ENCODE measurements at places on chromosomes 2 and 18.
A peak's percentile ranks its signal among the peaks of the same experiment; 100 is the strongest.

DNA sequence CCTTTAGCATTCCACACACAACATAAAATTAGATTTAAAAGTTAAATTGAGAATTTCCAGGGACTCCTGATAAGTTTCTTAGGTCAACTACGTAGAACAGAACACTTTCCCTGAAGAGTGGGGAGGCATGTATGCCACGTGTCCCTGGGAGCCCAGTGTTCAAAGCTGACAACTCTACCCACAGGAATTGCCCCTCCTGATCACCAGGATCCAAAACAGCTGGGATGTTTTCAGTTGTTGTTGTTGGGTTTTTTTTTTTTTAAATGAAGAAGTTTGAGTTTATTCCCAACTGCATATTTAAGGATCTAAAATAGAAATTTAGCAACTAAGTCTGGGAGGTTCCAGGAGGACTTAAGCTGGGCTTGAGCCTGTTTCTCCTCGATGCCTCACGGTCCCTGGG is 100.5 kb downstream of the TPGS2 start:
- DNase-seq: no peak

GRCh38 chr18:78992041-78993011 is 12.7 kb downstream of the SALL3 start:
- DNase-seq: no peak

DNA sequence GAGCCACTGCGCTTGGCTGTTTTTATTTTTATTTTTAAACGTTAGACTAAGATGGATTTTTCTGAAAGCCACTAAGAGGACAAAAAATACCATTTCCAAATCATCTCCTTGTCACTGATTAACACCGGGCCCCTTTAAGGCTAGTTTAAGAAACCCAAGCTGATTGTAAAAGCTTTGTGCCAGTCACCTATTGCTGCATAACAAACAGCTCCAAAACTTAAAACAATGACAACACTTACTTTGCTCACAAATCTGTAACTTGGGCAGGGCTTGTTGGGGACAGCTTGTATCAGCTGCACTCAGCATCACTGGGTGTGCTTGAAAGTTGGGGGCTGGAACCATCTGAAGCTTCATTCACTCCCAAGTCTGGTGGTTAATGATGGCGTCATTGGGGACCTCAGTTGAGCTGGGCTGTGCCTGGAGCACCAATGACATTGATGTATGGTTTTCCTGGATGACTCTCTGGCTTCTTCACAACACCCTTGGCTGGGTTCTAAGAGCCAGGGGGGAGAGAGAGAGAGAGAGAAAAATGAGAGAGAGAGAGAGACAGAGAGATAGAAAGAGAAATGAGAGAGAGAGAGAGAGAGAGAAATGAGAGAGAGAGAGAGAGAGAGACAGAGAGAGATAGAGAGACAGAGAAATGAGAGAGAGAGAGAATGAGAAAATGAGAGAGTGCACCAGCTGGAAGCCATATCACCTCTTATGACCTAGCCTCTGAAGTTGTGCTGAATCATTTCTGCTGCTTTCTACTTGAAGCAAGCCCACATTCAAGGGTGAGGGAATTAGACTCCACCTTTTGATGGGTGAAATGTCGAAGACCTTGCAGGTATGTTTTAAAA is 26.0 kb upstream of the ATG16L1 start:
- DNase-seq: no peak

DNA sequence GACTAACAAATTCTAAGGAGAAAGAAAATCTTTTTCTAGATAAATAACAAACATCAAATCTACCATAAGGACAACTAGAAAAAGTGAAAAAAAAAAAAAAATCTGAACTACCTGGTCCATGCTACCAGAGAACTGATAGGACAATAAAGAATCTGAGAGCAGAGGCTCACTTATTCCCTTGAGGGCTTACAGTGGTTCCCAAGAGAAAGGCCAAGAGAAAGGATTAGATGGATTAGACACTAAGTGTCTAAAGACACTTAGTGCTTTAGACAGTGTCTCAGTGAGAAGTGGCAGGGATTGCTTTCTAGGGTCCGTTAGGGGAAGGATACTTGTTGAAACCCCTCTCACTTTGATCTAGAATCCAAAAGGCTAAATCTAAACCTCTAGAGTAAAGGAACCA is 78.2 kb downstream of the COA5 start:
- DNase-seq: no peak

DNA sequence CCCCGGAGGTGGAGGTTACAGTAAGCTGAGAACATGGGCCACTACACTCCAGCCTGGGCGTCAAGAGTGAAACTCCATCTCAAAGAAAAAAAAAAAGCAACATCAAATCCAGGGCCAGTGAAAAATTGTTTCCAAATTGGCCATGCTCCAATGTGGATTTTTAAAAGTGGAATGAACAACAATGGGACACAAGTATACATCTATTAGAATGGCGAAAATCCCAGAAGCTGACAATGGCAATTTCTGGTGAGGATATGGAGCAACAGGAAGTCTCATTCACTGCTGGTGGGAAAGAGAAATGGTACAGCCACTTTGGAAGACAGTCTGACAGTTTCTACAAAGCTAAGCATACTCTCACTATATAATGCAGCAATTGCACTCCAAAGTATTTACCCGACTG is 161.4 kb downstream of the UXS1 start:
- DNase-seq: no peak

- DNase-seq: no peak
These were observed 82.4 kb downstream of the BCL2 start for GRCh38 chr18:63236921-63237846.

DNA sequence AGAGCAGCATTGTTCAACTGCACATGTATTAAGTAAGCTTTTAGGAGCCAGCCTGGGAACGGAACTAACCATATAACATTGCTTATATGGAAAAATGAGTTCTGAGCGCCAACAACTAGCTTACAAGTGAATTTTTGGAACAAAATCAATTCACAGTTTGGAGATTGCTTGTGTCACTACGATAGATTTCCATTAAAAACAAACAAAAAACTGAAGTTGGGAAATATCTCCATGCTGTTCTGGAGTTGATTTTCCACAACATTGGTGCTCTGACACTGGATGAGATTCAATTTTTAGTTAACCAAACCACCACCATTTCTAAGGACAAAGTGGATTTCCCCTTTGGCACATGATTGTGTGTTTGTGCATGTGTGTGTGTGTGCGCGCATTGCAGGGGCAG is 56.9 kb upstream of the ZNF397 start:
- no peak for DNase-seq

- DNase-seq: peak; percentile 41
These were observed 5.2 kb downstream of the ZFP36L2 start for GRCh38 chr2:43221124-43221762.

- no peak for DNase-seq
These were observed 1245.1 kb upstream of the LRRTM1 start for GRCh38 chr2:81549646-81550045.

DNA sequence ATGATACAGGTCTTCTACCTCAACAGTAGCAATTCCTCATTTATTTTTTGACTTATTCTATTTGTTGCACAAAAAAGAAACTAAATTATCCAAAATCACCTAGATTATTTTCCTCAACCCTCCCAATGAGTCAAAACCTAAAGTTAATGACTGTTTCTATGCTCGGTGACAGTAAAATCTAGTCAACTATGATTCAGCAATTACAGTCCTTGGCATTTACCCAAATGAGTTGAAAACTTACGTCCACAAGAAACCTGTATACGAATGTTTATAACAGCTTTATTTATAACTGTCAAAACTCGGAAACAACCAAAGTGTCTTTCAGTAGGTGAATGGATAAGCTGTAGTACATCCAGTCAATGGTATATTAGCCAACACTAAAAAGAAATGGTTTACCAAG is 439.3 kb downstream of the CBLN2 start:
- no peak for DNase-seq
